Activated CD8-positive, alpha-beta memory T cell treated with anti-CD3 and anti-CD28 coated beads, Interleukin-2, amount 50 U/mL, for 4 hours (primary cell): ENCODE measurements at places on chromosomes 4 and X.

GRCh38 chrX:75210602-75211001, 54.5 kb upstream of the ABCB7 start:
- DNase-seq = no peak

GRCh38 chrX:136048446-136048845, 63.2 kb downstream of the SLC9A6 start:
- no peak for DNase-seq

DNA sequence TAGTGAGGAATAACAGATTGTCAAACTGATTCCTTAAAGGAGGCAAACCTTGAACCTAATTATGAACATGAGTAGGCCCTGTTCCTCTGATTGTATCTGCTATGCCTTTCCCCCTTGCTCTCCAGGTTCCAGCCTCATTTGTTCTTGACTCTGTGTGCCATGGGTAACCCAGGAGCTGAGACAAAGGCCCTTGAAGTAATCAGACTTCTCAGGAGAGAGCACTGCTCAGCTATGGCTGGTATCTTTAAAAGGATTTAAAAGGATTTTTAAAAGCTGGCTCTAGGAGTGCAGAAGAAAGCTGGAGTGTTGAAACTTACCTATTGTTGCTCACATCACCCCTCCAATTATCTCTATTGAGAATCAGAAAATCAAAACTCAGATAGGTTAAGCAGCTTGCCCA, 1565.5 kb upstream of the AGA start:
- DNase-seq = no peak

- DNase-seq = peak; percentile 16
These were observed at the start of gene SYNPO2 for GRCh38 chr4:118888666-118889311. Gene SYNPO2 (plus strand): TSS chr4:118888854. CDS start chr4:118889037, 183 bp downstream.

DNA sequence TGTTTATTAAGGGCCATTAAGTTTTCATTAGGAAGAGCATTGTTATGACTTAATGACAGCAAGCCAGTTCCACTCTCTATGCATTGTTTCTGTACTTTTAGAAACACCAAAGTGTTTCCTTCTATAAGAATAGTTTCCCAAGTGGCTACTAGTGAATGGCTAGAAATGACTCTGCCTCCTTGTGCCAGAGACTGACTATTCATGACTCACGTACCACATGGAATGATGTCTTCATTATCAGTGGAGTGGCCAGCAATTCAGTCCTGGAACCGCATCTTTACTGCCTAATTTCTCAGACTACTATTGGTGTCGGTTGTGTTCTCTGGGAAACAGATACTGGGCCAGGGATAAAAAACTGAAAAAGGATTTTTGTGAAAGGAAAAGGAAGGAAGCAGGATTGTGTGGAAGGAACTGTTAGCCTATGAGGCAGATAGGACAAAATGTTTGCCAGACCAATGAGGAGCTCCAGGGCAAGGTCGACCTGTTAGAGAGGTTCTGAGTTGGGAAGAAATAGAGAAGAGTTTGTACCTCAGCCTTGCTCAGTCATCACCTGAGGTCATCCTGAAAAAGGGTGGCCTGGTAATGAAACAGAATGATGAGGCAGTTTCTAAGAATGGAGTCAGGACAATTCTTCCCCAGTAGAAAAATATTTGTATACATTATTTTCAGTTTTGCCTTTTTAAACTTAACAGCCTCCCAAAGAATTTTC, 218.6 kb downstream of the SPCS3 start:
- DNase-seq = no peak

DNA sequence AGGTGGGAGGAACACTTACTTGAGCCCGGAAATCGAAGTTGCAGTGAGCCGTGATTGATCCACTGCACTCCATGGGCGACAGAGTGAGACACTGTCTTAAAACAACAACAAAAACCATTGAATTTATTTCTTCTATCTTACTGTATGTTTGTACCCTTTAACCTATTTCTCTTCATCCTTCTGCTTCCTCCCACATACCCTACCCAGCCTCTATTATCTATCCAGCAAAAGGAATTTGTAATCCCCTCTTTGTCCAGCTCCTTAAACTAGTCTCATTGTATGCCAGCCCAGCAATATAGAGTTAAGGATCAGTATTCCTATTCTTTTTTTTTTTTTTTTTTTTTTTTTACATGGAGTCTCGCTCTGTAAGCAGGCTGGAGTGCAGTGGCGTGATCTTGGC, 1.9 kb upstream of the NKAP start:
- no peak for DNase-seq

- no peak for DNase-seq
These were observed 13.6 kb upstream of the SPARCL1 start for GRCh38 chr4:87542734-87543312.

DNA sequence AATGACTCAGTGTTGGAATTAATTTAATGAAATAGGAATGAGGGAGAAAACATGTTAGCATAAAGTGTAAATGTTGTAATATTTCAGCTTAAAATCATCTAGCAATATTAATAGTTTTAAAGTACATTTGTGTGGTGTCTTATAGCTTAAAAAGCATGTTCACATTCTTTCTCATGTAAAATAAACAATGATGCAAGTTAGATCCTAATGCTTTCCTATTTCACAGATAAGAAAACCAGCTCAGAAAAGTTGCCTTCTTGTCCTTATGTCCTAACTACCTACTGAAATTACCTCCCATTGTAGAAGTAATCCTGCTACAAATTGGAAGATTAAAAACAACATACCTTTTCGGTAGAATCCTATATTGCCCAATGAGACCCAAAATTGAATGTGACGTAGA, 40.9 kb upstream of the PRDM8 start:
- DNase-seq = no peak

DNA sequence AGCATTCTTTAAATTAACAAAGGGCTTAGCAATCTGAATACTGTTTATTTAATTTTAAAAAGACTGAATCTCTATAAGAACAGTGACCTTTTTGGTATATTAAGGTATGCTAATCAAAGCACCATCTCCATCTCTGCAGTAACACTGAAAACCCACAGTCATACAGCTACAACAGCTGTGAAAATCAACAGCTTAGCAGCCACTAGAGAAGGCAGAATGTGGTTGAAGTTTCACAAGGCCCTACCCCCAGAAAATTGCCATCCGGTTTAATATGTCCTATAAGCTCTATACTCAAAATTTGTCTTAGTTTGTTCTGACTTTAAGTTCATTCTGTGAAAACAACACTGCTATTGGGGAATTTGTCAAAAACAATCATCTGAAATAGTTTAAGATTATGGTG, 128.7 kb downstream of the OPHN1 start:
- DNase-seq = no peak

DNA sequence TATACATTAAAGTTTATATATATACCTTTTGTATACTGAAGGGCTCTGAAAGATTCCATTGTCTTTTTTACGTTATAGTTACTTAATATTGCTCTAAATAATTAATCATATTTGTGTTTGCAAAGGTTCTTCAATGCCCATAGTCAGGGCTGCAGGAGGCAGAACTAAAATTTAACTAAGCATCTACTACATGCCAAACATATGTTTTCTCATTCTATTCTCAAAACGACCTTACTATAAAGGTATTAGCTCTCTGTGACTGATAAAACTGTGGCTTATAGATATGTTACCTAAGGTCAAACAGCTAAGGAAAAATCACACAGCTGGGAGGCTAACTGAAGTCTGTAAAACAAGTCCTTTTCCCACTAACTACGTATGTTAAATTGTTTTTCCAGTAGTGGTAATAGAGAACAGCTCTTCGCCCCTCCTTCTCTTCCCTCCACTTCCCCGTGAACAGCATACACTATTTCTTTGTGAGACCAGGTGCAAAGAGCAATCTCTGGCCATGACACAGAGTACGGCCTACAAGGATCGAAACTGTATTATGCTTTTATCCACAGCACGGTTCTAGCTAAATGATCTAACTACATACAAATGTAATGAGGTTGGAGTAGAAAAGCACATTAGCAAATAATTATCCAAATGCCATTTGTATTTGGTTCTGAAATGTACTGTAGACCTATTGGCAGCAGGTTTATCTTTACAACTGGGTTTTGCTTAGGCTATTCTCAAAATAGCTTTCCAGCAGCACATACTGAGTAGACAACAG, 1.7 kb downstream of the CNOT6L start:
- DNase-seq = no peak

DNA sequence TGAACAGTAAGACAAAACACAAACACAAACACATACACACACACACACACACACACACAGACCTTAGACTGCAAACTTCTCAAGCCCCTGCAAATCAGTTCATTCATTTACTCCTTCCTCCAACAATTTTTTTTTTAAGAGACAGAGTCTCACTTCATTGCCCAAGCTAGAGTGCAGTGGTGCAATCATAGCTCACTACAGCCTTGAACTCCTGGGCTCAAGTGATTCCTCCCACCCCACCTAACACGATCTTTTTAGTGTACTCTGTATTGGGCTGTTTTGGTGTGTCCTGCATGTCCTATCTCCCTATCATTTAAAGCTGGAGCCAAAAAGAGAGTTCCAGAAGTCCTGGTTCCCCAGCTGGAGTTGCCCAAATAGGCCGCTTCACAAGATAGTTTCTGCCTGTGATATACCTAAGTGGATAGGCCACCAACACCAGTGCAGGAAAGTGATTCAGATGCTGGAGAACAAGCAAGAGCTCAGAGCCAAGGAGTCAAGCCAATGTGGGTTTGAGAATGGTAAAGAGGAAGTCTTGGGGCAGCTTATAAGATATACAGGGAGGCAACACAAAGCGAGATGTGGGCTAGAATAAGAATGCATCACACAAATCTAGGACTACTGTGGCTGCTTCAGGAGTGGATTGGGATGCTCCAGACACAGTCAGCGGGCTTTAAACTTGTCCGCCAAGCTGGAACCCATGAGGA, 85.4 kb upstream of the RAPGEF2 start:
- no peak for DNase-seq

- DNase-seq = no peak
These were observed 51.4 kb upstream of the IL13RA1 start for GRCh38 chrX:118675966-118676349.

GRCh38 chr4:10875144-10875799, 190.7 kb upstream of the CLNK start:
- no peak for DNase-seq

GRCh38 chr4:186904101-186904500, 180.4 kb upstream of the FAT1 start:
- DNase-seq = no peak

- no peak for DNase-seq
These were observed 416.0 kb upstream of the TENM3 start for GRCh38 chr4:181827246-181827645.

GRCh38 chr4:167218022-167218608, 16.2 kb downstream of the SPOCK3 start:
- no peak for DNase-seq

GRCh38 chr4:120658772-120659171, 263.8 kb downstream of the PRDM5 start:
- DNase-seq = no peak

- DNase-seq = no peak
These were observed at the start of gene ING2 for GRCh38 chr4:183504930-183505610. Gene ING2 (plus strand): TSS chr4:183505058. CDS start chr4:183505196, 138 bp downstream.

DNA sequence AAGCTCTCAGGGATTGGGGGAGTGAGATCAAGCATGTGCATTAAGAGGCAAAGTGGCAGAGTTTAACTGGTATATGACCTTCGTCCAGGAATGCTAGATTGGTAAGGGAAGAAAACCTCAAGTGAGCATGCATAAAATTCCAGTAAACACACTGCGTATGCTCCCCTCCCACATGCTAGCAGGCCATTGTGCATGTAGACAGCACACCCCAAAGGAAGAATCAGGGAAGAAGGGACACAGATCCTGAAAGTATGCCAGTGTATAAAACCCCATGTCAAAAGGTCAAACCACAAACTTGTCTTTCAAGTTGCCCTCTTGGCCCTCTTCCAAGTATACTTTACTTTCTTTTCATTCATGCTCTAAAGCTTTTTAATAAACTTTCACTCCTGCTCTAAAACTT, 405.2 kb upstream of the CNKSR2 start:
- no peak for DNase-seq

GRCh38 chr4:2186133-2186864, 55.6 kb downstream of the HAUS3 start:
- DNase-seq = no peak

DNA sequence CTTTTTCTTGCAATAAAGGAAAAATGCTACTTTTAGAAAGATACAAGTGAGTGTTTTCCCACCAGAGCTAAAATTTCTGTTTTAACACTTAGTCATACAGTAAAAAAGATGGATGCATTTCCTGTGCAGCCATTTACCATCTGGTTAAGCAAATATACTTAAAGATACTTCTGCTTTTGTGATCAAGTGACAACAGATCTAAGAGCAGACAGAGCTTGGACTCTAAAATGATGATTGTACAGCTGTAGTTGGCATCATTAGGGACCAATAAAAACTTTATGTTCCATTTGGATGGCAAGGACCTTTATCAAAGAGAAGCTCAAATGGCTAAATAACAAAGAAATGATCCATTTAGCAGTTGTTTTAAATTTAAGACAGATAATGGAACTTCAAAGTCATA, 270.8 kb downstream of the FSTL5 start:
- no peak for DNase-seq

DNA sequence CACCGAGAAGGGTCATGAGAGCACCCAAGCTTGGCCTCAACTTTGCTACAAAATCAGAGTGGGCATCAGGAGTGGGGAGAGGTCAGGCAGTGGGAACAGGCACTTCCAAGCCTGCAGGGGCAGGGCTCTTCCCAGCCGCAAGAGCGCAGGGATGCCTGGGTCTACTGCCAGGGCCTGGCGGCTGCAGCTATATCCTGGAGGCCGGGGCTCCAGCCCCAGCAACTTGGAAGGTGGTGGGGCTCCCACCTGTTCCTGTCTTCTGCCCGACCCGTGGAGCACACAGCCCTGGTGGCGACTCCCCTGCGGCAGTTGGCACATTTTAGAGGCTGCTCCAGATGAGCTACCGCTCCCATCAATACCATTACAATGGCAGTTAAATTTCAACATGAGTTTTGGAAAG, 607.0 kb downstream of the TRAM1L1 start:
- DNase-seq = no peak

GRCh38 chrX:142250502-142250901, 45.4 kb upstream of the MAGEC2 start:
- DNase-seq = no peak

DNA sequence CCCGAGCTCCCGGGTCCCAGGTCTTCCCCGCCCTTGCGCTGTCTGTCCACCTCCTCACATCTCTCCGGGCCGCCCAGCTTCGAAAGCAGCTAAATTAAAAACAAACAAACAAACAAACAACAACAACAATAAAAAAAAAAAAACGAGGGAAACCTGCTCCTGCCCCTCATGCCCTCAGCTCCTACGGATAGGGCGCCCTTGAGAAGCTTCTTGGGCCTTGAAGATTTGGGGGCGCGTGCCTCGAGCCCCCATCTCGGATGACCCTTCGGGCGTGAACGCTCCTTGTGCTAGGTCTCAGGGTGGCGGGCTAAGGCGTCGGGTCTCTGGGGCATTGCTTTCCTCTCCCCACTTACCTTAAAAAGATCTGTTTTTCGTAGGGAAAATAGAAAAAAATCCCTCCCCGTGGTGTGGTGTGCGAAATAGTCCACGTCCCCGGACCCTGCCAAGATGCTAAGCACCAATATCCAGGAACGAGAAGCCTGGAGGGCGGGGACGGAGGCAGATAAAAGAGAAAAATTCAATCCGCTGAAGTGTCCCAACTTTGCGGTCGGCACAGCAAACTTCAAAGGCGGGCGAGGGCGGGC, 603 bp downstream of the NDNF start:
- no peak for DNase-seq
